ENCODE measurements at places on chromosomes 12 and 14.
A peak's percentile ranks its signal among the peaks of the same experiment; 100 is the strongest.

DNA sequence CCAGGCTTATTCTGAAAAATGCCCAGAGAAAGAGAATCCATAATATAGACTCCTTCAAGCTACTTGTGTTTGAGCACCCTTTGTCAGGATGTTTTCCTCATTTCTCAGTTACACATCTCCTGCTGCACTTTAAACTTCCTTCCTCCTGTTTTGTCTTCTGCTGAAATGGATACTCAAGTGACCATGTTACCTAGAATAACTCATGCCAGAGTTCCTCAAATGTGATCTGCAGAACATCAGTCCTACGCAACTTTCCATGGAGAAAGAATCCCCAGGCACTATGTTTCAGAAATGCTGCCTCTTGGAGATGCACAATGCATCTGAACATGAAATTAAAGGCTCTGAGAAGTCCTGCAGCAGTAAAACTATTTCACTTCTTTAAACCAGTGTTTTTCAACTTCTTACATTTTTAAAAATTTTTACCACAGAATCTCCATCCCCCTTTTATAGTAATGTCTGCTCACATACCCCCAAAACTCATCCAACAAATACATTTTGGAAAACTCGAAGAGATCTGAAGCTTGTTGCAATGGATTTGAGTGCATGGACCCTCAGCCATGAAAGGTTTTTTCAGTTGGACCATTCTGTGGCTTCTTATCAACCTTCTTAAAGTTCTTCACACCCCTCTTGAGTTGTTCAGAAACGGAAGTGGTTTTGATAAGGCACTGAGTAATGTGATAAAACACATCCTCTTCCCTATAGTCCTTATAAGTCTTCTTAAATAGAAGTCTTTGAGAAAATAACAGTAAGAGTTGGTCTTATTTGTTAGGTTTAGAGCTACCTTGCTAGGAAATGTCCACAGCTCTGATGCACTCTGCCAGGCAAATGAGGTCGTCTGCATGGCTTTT, 84.5 kb upstream of the KCNA1 start:
- peak; percentile 66 for DNase-seq

- no peak for DNase-seq
Observed at GRCh38 chr12:44677724-44678123, 198.4 kb downstream of the NELL2 start.

DNA sequence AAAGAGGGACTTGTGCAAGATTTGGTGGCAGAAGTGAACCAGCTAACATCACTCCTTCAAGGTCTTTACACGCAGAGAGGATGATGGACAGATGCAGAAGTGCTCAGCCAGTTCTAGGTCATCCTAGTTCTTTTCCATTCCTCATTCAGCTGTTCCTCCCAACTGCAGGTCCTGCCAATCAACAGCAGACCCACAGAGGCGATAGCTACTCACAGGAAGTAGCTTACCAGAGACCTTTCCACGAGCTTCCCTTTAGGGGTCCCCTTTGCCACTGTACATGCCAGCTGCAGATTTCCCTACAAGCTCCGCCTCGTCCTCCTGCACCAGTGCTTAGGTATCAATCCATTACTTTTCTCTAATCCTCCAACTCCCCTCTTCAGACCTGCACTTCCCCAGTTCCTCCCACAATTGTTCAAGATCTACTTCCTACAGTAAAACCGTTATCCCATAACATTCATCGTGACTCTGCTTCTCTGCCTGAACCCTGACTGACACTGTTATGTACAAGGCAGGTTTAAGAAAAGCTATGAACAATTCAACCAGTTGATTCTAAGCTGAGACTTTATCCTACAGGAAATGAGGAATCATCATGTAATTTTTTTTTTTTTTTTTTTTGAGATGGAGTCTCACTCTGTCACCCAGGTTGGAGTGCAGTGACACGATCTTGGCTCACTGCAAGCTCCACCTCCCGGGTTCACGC, 22.5 kb downstream of the RECQL start:
- DNase-seq: peak; percentile 71

- no peak for DNase-seq
Observed at GRCh38 chr12:70005864-70006618, 181.0 kb downstream of the MYRFL start.

DNA sequence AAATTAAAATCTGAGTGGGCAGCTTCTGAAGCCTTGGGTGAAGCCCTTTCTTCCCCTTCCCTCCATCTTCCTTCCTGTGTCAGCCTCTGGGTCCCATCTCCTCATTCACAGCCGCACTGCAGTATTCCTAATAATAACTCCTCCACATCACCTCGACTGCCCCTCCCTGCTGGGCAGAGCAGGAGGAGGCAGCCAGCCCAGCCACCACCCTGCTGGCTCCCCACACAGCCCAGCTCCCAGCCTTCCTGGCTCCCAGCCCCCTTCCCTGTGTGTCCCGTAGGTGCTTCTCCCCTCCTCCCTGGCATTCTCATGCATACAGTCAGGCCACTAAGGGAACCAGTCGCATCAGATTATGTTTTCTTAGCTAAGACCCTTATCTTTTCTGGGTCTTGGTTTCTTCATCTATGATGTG, 3.7 kb downstream of the IFFO1 start:
- no peak for DNase-seq

DNA sequence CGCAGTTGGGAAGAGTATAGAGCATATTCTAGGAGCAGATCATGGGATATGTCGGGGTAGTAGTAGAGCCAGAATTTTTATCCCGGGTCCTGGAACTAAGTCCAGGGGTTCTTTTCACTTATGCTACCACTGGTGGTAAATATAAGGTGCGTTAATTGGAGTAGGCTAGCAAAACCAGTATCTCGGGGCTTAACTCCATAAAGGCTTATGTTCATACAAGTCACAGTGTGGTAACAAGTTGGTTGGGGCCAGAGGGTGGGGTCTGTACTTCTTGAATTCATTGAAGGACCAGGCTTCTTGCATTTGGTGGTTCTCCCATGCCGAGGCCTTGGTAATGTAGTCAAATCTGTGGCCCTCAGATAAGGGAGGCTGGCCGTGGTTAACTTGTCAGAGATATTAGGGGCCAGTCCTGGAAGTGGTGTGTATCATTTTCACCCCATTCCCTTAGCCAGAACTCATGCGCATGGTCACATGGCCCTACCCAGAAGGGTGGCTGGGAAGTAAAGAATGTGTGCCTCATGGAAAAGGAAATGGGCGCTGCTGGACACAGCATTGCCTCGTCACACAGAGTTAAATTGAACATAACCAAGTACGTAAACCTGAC, 1.5 kb upstream of the ZNF641 start:
- DNase-seq: peak; percentile 13

- no peak for DNase-seq
Observed at GRCh38 chr12:105590571-105590970, 260.1 kb downstream of the C12orf75 start.

- no peak for DNase-seq
Observed at GRCh38 chr12:122845041-122845864, 10.0 kb downstream of the HIP1R start.

DNA sequence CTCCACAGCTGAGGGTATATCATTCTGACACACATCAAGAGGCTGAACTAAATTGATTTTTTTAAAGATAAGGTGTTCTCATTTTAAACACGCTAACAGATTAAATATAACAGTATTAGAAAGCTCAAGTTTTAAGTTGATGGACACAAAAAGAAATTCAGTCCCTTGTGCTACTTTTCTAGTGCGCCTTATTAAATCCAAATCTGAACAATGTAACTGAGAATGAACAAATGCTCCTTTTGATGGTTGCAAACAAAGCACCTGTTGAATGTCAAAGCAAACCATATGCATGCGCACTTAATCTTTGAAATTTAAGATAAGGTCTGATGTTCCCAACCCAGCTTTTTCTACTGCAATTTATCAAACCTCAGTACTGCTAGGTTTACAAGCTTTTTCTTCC, 401.9 kb downstream of the PAWR start:
- no peak for DNase-seq

- no peak for DNase-seq
Observed at GRCh38 chr12:67695974-67696373, 47.4 kb downstream of the DYRK2 start.

DNA sequence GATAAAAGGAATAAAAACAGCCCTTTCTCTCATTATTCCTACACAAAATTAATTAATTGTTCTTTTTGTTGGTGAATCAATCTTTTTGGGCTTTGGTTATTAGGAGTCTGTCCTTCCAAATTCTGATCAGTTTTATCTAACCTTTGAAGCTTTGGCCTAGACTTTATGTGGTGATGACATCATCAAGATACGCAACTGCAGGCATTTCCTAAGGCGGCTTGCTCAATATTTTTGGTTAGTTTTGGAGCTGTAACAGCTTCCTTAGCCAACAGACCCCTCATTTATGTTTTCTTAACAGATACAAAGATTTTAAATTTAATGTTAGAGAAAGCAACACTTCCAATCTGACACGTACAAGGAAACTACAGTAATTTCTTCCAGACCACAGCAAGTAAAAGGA, 87.8 kb upstream of the PDE3A start:
- DNase-seq: peak; percentile 92

GRCh38 chr14:105041841-105042765, 21.2 kb upstream of the CDCA4 start:
- DNase-seq: no peak

GRCh38 chr12:104551313-104551931, 94.7 kb downstream of the CHST11 start:
- no peak for DNase-seq

- DNase-seq: peak; percentile 10
Observed at GRCh38 chr12:77204083-77204482, 138.7 kb upstream of the E2F7 start.

DNA sequence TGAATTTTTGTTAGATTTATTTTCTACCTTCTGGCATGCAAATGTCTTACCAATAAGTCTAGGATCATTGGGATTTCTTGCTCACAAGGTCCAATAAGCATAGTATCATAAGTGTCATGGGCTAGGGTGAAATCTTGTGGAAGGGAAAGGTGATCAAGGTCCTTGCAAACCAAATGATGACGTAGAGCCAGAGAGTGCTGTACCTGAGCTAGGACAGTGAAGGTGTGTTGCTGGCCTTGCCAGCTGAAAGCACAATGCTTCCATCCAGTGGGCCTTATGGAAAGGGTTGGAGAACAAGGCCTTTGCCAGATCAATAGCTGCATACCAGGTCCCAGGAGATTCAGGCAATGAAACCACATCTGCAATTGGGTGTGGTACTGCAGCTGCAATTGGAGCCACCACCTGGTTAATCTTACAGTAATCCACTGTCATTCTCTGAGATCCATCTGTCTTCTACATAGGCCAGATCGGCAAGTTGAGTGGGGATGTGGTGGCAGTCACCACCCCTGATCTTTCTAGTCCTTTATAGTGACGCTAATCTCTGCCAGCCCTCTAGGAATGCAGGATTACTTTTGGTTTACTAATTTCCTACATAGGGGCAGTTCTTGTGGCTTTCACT, 208.9 kb upstream of the MYL2 start:
- no peak for DNase-seq

GRCh38 chr12:132514838-132515237, 24.9 kb downstream of the FBRSL1 start:
- no peak for DNase-seq

- peak; percentile 3 for DNase-seq
Observed at GRCh38 chr14:61202124-61202523, 79.0 kb downstream of the TMEM30B start.

GRCh38 chr14:97010491-97011160, 213.4 kb downstream of the VRK1 start:
- DNase-seq: peak; percentile 11

GRCh38 chr12:44750468-44750867, 125.6 kb downstream of the NELL2 start:
- no peak for DNase-seq

DNA sequence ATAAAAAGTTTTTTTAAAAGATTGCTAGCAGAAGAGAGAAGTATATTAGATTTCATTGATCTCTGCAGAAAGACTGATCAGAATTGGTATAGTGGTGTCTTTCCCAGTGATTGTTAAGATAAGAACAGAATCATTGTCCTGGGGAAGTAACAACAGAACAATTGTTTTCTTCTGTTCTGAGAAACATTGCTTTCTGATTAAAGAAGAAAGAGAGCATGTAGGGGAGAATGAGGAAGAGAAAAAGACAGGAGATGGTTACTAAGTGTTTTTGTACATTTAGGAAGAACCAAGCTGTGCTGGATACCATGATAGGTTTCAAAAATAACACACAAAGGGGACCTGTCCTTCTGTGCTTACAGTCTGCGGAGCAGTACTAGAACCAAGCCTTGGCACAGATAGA, 5.0 kb downstream of the USP30 start:
- DNase-seq: no peak

GRCh38 chr12:127685491-127685890, 581.5 kb upstream of the TMEM132C start:
- no peak for DNase-seq

GRCh38 chr14:100899884-100900771, 3.4 kb downstream of the RTL1 start:
- DNase-seq: peak; percentile 28

DNA sequence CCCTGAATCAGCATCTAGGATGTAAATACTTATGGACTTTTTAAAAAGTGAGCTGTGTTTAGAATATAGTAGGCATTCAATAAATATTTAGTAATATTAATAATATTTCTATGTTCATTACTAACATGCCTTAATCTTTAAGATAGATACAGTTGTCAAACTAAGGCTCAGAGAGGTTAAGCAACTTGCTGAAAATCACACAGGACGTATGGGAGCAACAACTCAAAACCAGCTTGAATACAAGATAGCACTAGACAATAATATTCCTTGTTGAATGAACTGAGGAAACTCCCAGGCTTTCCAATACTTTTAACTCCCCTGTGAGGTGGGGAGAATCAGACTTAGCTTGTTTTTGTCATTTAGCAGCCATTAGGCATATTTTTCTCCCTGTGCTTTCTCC, 45.3 kb downstream of the LLPH start:
- no peak for DNase-seq

DNA sequence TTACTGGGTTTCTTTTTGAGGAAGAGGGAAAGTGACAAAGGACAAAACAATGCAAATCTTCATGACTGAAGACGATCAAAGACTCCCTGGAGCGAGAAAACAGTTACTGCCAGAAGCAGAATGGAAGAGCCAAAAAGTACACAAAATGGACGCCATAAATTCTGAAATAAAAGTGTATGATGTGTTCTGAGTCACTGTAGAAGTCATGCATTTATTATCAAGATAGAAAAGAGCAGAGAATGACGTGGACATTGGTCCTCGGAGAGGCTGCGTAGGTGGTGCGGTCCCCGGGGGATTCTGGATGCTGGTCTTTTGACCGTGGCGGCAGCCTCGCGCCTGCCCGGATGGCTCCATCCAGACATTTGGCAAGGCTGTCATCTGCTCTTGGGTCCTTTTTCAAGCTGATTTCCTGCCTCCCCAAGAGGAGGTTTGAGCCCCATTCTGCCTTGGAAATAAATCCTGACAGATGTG, 52.8 kb downstream of the C14orf132 start:
- no peak for DNase-seq

DNA sequence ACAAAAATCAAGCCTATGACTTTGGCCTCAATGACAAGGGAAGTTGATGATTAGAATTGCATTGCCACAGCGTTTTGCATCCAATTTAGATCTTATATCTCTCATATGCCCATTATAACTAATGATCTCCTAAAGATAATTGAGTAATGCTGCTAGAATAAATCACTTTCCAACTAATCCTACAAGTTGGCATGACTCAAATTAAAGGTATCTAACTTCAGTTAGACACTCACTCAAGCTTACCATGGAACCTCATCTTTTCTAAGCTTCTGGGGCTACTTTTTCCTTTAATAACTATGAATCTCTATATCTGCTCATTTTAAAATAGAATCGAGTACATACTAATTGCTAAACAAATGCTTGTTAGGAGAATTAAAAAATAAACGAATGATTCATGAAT, 427.8 kb downstream of the BTG1 start:
- DNase-seq: no peak
